ENCODE measurements at places on chromosomes 12 and 14.

DNA sequence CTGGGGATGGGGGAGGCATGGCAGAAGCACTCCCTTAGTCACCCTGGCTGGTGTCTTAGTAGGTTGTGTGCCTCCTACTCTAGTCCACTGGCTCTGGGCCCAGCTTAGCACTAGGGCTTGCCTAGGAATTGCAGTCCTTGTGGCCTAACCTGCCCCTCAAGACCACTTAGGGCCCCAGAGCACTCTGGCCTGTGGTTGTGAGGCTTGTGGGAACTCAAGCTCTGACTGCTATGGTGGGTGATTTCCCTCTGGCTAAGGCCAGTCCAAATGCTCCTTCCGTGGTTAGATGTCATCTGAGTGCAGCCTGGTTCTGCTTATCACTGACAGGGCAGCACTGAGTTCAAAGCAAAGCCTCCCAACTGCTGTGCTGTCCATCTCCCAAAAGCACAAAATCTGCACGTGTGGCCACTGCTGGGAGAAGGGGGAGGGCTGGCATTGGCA, 20.2 kb downstream of the FGD4 start:
- no peak for DNase-seq

DNA sequence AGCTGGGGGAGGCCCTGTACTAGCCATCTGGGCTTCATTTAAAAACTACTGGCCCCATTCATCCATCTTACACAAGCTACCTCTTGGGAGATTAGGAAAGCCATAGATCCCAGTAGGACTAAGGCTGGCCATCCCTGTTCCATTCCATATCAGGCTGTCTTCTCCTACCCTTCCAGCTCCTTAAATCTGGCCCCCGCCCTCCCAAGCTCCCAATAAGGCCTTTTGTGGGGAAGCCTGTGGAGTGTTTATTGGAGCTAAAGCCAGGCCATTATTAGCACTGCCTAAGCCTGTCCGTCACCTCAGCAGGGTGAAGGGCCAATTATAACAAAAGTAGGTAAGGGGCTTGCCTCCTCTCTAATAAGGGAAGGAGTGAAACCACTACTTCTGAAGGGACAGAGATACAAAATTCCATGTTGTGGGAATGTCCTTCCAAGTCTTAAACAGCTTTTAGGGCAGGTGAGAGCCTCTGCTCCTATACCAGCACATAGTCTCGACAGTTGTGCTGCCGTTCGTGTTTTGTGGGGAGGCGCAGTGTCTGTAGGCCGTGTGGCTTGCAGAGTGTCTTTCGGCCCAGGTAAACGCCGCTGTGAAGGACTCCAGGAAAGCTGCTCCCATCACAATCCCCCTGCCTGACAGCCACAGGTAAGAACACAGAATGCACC, 3.7 kb downstream of the MYL6 start:
- no peak for DNase-seq

GRCh38 chr14:22929961-22930364, 787 bp upstream of the PRMT5 start:
- DNase-seq, result no peak

DNA sequence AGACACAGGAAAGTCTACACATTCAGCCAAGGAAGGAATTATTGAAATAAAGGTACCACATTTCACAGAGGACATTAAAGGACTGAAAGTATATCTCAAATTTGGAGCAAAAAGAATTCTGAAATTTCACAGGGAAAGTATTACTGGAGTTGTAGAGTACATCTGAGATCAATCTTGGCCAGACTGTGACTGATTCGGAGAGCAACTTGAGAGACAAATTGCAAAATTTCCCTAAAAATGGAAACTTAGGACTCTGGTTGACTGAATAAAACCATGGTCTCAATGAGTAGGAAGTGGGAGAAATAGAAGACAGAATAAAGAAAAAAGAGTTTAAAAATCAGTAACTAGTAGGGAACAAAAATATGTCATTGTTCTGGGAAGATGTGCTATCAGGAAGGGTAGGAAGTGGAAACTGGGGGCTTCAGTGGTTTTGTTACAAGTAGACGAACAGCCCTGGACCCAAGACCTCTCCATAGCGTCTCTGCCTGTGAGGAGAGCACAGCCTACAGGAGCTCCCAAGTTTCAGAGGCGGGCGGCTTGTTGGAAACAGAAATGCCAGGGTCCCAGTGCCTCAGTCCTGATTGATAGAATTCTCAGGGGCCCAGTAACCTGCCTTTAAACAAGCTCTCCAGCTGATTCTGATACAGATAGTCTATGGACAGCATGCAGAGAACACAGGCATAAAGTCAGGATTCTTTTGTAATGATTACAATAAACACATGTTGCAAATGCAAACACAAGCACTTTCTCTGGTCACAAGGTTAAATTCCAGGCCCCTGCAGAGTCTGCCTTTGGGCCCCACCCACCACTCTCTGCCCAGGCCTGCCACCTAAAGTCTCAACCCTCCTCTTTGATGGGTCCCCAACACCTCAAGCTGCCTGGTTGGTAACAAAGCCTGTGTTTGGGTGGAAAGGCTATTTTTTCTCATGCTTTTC, 63.1 kb downstream of the BBS10 start:
- no peak for DNase-seq

DNA sequence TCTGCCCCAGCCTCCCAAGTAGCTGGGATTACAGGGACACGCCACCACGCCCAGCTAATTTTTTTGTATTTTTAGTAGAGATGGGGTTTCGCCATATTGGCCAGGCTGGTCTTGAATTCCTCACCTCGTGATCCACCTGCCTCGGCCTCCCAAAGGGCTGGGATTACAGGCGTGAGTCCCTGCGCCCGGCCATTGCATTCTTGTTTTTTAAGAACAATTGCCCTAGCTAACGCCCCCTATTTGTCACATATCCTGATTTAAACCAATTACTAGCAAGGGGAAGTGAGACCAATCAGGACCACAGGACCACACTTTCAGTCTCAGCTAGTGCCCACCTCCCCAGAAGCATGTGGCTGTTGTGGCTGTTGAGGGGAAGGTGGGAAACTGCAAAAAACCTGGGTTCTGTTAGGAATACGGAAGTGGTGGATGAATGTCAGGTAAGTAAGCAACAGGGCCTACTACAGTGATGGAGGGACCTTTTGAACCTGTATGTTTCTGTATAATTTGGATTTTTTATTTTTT, 37.8 kb upstream of the NFYB start:
- no peak for DNase-seq
